ENCODE measurements at places on chromosomes 2 and 18. TPM values are rescaled to one million over a fixed set of nuclear protein-coding genes. Genes with fewer than 3 reads are reported as not detected.

- DNase-seq = no peak
Measured at GRCh38 chr2:64291181-64291580, 147.0 kb upstream of the PELI1 start.

GRCh38 chr2:231568098-231568784 lies 24.4 kb upstream of the TEX44 start:
- no peak for DNase-seq

DNA sequence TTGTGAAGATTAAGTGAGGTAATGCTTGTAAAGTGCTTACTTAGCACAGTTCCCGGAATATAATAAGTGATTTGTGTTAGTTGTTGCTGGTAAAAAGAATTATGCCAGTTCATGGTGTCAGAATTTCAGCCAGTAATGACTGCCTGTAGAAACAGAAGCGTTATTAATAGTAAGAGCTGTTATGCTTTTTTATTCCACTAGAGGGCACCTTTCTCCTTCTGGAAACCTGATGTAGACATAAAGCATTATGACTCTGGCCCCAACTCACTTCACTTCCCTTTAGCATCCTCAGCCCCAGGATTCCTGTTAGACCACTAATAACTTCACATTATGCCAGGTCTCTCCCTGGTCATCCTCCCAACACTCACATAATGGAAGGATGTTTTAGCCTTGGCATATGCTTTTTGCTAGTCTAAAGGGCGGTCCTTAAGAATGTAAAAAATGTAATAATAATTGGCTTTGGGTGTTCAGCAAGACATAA lies 34.9 kb downstream of the C18orf54 start:
- DNase-seq = no peak

DNA sequence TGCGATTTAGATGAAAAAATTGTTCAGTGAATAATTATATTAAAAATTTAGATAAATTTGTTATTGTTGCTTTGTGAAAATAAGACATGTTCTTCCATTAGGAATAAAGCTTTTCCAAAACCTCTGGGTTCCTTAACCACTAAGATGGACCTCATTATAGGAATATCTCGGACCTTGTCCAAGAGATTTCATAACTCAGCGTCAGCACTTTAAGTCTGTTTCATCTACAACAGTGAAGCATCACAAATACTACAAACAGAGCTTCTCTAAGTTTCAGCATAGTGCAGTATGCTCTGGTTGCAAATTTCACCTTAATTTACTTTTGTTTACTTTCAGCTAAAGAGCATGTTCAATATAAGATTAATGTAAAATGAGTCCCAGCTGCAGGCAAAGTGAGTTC lies 150.3 kb downstream of the UBE2E3 start:
- DNase-seq = no peak

DNA sequence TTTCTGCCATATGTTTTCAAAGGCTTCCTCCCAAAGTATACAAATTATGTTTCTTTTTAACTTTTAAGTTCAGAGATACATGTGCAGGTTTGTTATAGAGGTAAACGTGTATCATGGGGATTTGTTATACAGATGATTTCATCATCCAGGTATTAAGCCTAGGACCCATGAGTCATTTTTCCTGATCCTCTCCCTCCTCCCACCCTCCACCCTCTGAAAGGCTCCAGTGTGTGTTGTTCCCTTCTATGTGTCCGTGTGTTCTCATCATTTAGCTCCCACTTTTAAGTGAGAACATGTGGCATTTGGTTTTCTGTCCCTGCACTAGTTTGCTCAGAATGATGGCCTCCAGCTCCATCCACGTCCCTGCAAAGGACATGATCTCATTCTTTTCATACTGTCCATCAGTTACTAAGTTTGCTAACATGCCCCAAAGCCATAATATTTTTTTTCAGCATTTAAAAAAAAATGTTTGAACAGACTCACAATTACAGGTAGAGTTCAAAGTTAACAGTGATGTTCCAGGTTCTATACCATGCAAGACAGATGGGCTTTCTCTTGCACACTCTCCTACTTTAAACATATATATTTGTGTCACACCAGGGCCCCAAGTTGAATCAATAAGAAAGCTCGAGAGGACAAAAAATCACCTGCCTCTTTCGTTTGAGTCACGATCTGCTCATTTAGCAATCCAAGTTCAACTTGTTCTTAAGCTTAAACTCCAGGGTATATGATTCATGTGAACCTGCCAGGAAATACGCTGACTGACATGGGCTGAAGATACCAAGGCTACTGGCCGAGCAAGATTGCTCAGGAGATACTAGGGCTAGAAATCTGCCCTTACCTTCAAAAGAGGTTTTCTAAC lies 77.6 kb downstream of the AP1S3 start:
- no peak for DNase-seq

DNA sequence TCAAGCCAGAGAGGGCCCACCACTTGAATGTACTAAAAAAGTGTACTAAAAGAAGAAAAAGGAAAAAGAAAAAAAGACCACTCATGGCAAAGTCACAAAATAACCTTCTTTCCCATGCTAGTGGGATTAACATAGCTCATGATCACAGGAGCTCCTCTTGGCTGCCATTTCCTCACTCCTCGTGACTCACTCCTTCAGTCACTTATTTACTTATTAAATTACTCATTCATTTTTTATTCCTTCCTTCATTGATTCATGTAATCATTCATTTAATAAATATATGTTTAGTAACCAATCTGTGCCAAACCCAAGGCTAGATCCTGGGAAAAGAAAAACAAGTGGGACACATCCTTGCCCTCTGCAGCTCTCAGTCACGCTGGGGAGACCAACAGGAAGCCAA lies 300.5 kb downstream of the INSIG2 start:
- no peak for DNase-seq

GRCh38 chr18:25896956-25897355 lies 193.5 kb downstream of the SS18 start:
- DNase-seq = no peak

- DNase-seq = no peak
Measured at GRCh38 chr2:71558300-71559051, 105.1 kb downstream of the DYSF start.

GRCh38 chr2:105611333-105611637 lies 133.4 kb upstream of the NCK2 start:
- DNase-seq = no peak

- no peak for DNase-seq
Measured at GRCh38 chr18:63320975-63321265, 1.4 kb upstream of the BCL2 start.

- no peak for DNase-seq
Measured at GRCh38 chr2:64700133-64700809, 46.6 kb upstream of the SERTAD2 start.

GRCh38 chr18:25019931-25020330 lies 332.0 kb downstream of the ZNF521 start:
- DNase-seq = no peak

- no peak for DNase-seq
Measured at GRCh38 chr2:1742301-1742680, 2.0 kb downstream of the PXDN start.

DNA sequence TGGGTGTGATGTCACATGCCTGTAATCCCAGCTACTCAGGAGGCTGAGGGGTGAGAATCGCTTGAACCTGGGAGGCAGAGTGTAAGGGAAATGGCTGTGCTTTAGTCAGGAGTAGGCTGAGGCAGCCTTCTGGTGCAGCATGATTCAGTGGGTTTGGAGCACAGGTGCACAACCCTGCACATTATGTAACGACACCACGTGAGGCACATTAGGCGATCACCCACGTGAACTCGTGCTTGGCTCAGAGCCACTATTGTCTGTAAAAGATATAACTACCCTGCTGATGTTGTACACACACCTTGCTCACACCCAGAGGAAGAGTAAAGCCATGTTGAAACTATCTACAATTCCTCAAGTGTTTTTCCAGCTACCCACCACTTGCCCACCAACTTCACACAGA lies 54.8 kb upstream of the ZC3H15 start:
- DNase-seq = no peak

GRCh38 chr18:4264347-4264791 lies 190.7 kb downstream of the DLGAP1 start:
- DNase-seq = no peak

DNA sequence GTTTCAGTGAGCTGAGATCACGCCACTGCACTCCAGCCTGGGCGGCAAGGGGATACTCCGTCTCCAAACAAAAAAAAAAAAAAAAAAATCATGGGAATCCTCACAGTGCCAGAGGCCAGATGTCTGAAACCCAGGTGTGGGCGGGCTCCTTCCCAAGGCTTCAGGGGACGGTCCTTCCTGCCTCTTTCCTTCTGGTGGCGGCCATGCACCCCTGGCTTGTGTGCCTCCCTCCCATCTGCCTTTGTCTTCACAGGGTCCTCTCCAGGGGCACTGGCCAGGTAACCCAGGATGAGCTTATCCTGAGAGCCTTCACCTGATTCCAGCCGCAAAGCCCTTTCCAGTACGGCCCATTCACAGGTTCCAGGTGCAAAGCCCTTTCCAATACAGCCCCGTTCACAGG lies 40.9 kb upstream of the GPC1 start:
- DNase-seq = no peak

GRCh38 chr18:13611601-13612195 lies 114.7 kb downstream of the FAM210A start:
- DNase-seq = peak; percentile 26

- DNase-seq = no peak
Measured at GRCh38 chr2:159444754-159445153, 158.3 kb upstream of the WDSUB1 start.

GRCh38 chr2:170685591-170685990 lies 29.5 kb upstream of the SP5 start:
- DNase-seq = no peak

DNA sequence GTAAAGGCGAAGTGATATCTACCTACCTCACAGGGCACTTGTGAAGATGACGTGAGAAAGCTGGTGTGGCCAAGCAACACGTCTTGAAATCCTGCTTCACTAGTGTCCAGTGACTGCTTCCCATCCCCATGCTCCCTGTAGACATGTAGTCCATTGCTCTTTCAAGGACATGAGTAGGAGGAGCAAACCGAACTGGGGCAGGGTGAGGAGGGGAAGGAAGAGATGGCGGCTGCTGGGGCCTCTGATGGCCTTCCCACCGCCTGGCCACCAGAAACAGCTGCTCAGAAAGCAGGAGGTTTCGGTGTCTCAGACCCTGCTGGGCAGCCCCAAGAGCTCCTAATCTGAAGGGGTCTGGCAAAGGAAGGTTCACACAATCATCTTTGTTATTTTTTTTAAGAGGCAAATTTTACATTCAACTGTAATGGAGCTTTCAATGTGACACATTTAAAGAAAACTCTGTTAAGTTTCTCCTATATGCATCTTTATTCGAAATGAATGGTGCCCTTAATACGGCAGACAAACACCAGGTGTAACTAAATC lies 14.7 kb downstream of the CPLX4 start:
- no peak for DNase-seq

GRCh38 chr2:17879913-17880274 lies 1.4 kb downstream of the KCNS3 start:
- DNase-seq = no peak

GRCh38 chr2:42183775-42184174 lies 14.6 kb downstream of the EML4 start:
- no peak for DNase-seq

DNA sequence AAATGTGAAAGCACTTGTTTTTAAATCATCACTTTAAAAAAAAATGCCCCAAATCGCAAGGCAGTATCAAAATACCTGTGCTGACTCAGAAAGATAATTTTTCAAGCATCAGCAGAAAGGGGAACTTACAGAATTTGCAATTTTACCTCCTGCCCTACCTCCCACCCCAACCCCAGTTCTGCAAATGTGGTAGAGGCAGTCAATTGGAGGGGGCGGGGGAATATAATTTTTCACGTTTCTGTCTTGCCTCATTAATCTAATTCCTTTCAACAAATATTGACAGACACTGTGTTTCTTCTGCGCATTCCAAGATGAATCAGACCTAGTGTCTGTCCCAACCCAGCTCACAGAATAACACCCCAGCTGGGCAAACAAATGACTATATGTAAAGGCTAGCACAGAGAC lies 76.8 kb downstream of the ALPK2 start:
- peak; percentile 73 for DNase-seq

- no peak for DNase-seq
Measured at GRCh38 chr2:219401606-219402005, 13.9 kb upstream of the DNPEP start.

DNA sequence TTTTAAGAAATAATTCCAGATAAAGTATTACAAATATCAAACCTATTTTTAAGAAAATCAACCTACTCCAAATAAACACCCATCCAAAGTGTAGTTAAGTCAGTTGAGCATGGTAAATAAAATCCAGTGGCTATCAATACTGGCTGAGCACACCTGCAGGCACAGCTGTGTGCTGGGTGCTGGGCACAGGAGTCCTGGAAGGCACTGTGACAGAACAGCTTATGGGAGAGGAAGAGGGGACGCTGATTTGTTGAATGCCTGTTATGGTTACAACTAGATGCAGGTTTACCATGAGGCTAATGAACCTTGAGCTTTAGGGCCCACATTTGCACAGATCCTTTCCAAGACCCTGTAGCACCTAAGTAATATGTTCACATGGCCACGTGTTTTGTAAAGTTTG lies 202.7 kb downstream of the MTX2 start:
- no peak for DNase-seq

DNA sequence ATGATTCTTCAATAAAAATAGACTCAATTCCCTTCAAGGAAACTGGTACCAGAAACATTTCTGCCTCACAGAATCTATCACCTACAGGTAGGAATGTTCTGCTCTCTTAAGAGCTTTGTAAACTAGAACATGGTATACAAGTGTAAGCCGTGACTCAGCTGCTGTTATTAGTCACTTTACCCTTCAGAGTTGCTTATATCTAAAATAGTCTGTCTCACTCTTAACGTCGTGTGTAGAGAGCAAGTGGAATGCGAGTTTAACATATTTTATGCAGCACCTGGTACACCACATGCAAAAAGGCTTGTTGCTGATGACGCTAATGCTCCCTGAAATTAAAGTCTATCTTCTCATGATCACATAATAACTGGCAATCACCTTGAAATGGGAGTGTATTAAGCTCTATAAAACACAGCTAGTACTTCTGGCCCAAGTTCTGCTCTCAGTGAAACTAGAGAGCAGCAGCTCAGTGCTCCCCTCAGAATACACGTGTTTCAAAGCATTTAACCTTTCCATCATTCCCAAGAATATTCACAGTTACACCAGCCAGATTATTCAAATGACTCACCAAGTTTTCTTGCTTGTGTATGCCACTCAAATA lies 420.0 kb downstream of the ZEB2 start:
- no peak for DNase-seq

DNA sequence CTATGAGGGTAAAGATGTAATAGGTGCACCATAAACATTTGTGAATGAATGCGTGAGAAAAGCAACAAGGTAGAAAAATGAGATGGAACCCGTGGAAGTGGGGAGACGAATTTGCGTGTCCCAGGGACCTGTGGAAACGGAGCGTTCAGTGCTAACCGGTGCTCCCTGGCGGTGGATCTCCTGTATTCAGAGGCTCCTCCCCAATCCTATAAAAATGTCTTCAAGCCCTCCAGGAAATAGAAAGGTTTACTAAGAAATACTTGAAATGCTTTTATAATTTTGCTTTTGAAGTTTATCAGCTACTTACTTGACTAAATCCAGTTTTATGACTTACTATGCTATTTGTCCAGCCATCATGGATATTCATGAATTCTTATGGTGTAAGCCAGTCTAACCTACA lies 62.8 kb upstream of the RBM44 start:
- no peak for DNase-seq

RAD51AP2 gene
- total RNA-seq = not detected

TNFAIP6 gene
- not detected for total RNA-seq

SLC9A2 gene
- total RNA-seq = 0.07 TPM

PROKR1 gene
- total RNA-seq = not detected

TTR gene
- total RNA-seq = not detected

IL1R1 gene
- 6.7 TPM for total RNA-seq

AGPS gene
- total RNA-seq = 51.8 TPM

CPLX4 gene
- not detected for total RNA-seq

ST6GAL2 gene
- total RNA-seq = not detected
